ENCODE measurements at places on chromosomes 2 and 18.
A peak's percentile ranks its signal among the peaks of the same experiment; 100 is the strongest.

DNA sequence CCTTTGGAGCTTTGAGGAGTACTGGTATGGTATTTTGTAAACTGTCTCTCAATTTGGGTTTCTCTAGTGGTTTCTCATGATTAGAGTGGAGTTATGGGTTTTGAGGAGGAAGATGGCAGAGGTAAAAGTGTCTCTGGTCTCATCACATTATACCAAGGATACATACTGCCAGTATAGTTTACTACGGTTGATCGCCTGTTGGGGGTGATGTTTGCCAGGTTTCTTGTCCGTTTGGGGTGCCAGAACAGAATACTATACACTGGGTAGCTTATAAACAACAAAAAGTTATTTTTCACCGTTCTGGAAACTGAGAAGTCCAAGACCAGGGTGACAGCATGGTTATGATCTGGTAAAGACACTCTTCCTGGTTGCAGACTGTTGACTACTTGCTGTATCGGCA is 293.7 kb downstream of the NYAP2 start:
- no peak for DNase-seq

DNA sequence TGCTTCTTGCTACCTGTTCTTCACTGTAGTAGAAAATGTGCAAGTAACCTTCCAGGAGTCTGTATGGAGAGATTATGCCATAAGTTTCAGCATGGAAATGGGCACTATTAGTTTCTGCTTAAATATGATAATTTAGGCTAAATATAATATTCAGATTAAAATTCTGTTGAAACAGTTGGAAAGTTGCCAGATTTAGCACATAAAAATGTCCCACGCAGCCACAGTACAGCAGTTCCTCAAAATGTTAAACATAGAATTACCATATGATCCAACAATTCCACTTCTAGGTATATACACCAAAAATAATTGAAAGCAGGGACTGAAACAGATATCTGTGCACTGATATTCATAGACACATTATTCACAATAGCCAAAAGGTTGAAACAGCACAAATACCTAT is 121.2 kb downstream of the NRP2 start:
- no peak for DNase-seq

DNA sequence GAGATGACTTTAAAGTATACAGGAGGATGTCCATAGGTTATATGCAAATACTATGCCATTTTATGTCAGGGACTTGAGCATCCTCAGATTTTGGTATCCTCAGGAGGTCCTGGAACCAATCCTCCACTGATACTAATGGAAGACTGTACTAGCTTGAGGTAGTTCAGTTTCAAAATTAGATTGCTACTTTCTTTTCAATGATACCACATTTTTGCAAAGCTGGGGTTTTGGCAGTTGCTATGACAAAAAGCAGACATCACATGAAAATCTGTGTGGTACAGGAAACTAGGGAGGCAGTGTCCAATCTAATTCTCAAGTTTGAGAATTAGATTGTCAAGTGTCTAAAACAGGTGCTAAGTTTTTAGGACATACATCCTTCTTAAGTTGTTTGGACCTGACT is 14.2 kb downstream of the EHBP1 start:
- no peak for DNase-seq

GRCh38 chr2:52423655-52424054 is 1343.9 kb upstream of the CHAC2 start:
- no peak for DNase-seq

DNA sequence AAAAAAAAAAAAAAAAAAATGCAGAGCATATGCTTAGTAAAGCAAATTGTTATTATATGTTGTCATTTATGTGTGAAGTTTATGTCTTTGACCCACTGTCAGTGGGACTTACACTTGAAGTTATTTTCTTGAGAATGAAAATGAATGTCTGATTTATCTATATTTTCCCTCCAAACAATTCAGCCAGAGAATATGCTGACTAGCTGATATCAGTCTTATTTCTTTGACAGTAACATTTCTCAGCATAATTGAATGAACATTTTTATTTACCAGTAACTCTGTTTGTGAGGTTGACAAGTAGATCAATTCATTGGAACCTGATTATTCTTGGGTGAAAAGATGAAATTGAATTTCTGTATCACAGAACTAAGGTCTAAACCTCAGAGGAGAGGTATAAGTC is 40.0 kb upstream of the VPS54 start:
- no peak for DNase-seq

DNA sequence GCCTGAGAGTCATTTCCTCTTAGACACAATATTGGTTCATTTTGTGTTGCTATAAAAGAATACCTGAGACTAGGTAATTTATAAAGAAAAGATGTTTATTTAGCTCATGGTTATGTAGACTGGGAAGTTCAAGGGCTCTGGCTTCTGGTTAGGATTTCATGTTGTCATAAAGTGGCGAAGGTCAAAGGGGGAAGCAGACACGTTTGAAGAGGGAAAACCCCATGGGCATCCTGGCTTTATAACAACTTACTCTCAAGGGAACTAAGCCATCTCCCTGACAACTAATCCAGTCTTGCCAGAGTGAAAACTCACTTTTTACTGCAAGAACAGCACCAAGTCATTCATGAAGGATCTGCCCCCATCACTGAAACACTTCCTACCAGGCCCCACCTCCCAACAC is 89.7 kb upstream of the RNF152 start:
- DNase-seq = no peak

GRCh38 chr18:35205199-35205712 is 35.6 kb upstream of the ZNF397 start:
- DNase-seq = no peak

DNA sequence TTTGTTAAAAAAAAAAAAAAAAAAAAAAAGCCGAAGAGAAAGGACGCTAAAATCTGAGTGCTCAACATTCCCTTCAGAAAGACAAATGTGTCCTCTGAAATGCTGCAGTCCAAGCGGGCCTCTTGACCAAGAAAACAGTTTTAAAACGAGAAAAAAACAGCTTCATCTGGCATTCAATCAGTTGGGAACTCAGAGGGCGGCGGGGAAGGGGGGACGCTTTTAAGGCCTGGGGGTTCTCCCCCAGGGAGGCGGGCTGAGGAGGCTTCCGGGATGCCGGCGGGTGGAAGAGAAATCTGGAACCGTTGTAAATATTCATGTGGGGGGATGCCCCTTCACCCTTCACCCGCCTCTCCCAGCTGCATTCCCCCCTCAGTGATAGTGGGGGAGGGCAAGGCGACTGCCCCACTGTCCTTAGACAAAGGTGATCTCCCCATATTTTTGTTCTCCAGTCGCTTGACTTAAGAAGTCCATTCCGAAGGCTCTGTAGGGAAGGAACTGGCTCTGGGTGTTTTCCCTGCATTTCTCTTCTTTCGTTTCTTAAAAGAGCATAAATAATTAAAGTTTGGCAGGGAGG is 3.3 kb upstream of the HOXD11 start:
- DNase-seq = no peak

- no peak for DNase-seq
Observed at GRCh38 chr2:38709567-38710194, 41.5 kb downstream of the SRSF7 start.

- DNase-seq = no peak
Observed at GRCh38 chr2:102575888-102576287, 43.5 kb upstream of the SLC9A2 start.

GRCh38 chr2:109497911-109498870 is 115.6 kb downstream of the SEPTIN10 start:
- no peak for DNase-seq

GRCh38 chr2:240818293-240819125 is 1.5 kb downstream of the KIF1A start:
- DNase-seq = peak; percentile 35

GRCh38 chr18:41647914-41648313 is 307.1 kb upstream of the PIK3C3 start:
- no peak for DNase-seq

GRCh38 chr2:64989126-64989981 is at the start of gene SLC1A4:
Gene SLC1A4 (plus strand): TSS chr2:64989399. CDS start chr2:64989644, 245 bp downstream.
- DNase-seq = peak; percentile 94

GRCh38 chr2:37645362-37645761 is 26.1 kb downstream of the CDC42EP3 start:
- DNase-seq = no peak

- DNase-seq = peak; percentile 81
Observed at GRCh38 chr2:131034122-131035051, 58.9 kb downstream of the FAM168B start.

DNA sequence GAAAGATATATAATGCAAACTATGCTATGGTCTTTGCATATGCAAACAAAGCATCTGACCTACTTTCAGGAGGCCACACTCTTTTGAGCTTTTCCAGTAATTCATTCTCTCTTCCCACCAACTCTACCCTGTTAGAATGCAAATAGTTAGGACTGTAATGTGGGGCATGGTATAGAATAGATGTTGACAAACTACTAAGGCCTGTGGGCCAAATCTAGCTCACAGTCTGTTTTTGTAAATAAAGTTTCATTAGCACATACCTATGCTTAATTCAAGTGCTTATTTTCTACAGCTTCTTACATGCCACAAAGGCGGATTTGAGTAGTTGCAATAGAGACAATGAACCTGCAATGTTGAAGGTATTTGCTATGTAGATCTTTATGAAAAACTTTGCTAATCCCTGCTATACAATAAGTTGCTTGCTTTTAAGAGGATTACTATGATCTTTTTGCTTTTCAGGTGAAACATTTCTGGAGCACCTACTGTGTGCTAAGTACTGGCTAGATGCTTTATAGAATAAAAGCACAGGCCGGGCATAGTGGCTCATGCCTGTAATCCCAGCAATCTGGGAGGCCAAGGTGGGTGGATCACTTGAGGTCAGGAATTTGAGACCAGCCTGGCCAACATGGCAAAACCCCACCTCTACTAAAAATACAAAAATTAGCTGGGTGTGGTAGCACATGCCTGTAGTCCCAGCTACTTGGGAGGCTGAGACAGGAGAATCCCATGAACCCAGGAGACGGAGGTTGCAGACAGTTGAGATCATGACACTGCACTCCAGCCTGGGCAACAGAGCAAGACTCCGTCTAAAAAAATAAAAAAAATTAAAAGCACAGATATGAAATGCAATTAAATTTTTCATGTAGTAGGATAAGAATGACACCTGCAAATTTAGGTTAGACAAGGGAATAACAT is 267.8 kb downstream of the DPP10 start:
- no peak for DNase-seq

DNA sequence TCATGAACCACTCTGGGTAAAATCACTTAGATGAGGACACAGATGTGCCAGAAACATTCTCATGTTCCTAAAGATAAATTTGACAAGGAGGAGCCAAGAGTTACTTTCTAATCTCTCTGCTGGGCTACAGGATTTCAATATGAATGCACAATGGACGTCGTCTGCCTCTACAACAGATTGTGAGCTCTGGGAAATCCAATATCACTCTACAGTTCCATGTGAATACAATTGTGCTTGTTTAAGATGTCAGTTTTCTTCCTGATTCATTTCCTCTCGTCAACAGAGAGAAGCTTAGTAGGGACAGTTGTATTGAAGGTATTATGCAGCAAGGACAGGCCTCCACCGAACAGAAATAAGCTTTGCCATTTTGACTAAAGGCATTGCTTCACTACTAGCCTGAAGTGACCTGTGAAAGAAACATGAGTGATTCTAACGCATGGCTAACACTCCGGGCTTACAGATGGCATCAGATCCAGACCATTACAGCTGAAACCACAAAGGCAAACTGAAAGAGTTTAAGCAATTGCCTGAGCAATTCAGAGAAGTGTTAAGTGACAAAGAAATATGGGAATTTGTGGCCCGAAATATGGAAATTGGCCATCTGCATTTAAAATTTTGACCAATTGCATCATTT is 1591.5 kb downstream of the LRP1B start:
- DNase-seq = no peak

GRCh38 chr2:64114063-64114911 is 29.9 kb downstream of the PELI1 start:
- no peak for DNase-seq

GRCh38 chr2:217444932-217445331 is 557.9 kb downstream of the TNS1 start:
- no peak for DNase-seq

GRCh38 chr2:71680925-71681324 is 227.6 kb downstream of the DYSF start:
- no peak for DNase-seq

DNA sequence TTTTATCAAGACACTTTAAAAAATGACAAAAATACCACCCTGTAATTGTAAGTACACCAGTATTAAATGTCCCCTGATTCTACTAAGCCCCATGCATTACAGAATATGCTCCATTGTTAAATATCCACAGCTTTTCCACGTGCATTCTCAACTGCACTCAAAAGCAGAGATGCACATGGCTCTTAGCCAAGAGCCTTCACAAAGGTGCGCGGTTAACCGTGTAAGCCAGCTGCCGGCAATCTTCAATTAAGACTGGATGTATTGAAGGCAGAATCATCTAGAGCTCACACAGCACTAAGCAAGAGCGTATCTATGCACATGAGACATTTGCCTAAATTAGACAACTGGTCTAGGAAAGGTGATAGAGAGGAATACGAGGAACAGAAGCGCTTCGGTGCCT is 278.3 kb downstream of the NAPG start:
- DNase-seq = no peak

DNA sequence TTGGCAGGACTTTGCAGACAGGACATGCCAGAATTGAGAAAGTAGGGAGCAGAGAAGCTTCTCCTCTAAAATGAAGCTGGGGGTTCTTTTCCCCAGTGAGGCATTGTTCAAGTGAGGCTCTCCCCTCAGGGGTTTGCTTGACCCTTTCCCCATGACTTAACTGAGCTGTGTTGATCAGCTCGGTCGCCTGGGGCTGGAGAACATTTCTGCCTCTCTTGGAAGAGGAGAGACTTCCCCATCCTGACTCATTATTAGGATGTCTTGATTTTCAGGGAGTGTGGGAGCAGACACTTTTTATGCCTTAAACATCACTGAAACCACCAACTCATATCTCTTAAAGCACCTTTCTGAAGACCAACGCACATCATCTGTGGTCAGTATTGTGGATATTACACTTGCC is 27.9 kb upstream of the GLI2 start:
- DNase-seq = no peak

- no peak for DNase-seq
Observed at GRCh38 chr2:102764083-102764482, 2.3 kb downstream of the TMEM182 start.

GRCh38 chr18:28411806-28412205 is 234.9 kb upstream of the CDH2 start:
- DNase-seq = peak; percentile 20

DNA sequence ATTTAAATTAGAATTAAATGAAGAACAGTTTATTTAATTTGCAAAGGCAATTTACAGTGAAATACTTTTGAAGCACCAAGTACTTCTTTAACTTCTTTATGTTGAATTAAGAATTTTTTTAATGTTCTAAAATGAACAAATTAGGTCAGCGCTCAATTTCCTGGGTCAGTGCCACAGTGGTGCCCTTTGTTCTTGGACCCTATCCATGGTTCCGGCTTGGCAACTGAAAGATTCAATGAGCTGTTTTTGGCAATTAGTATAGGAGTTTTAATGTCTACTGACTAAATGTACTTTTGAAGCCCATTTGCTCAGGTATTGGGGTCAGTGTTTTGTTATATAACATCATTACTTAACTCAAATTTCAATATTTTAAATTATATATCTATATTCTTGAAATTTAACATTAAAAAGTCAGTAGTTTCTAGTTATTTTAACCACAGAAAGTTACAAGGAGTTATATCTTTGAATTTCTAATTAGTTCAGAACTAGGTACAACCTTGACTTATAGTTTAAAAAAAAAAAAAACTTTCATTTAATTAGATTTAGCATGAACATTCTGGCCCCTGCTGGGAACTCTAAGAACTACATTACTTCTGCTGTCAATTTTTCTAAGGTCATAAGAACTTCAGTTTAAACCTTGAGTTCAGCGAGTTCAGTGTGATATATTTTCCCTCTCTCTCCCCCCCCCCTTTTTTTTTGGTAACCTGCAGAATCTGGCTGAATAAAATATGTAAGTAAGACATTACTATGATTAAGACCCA is 7.6 kb upstream of the MSTN start:
- DNase-seq = peak; percentile 33
